ENCODE measurements at places on chromosomes 5 and 9.

DNA sequence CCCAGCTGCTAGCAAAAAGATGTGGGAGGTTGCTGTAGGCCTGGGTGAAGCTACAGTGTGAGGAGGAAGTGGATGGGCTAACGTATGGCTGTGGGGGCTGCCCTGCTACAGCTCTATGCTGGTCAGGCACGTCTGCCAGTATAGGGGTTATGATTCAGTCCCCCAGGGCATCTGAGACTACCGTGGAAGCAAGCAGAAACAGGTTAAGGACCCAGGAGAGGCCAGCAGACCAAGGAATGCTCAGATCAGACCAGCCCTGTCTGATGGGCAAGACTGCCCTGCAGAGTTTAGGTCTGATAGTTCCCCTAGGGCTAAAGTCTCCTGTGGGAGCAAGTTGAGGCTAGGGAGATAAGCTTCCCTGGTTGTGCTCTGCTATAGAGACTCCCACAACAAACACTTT is 416.1 kb upstream of the CTNND2 start:
- no peak for DNase-seq

DNA sequence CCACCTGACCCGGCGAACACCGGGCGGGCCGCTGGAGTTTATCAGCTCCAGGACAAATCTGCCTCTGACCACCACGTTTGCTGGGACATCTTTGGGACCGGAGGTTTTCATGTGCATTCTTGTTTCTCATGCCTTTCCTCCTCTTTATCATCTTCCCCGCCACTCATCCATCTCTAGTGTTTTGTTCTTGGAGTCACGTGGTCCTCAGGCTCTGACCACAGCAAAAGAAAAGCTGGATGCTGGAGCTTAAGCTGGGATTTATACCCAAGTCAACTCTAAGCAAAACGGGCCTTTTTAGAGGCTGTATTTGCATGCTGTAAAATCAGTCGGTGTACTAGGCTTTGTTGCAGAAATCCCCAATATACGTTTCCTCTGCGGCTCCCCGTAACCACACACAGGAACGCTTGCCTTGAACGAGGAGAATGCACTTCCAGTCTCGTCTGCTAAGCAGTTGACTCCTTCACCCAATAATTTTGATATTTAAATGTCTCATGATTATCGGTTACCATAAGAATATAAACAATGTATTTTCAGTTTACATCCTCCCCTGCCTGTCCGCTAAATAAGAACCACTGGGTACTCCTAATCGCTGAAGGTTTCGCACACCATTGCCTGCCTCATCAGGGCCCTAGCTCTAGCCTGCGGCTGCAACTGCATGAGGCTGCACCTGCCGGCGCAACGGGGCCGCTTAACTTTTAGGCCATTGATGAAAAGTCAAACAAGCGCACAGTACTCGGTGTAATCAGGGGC is 560 bp upstream of the NDUFS6 start:
- DNase-seq = no peak

- no peak for DNase-seq
Measured at GRCh38 chr9:123615381-123615780, 259.4 kb downstream of the CRB2 start.

DNA sequence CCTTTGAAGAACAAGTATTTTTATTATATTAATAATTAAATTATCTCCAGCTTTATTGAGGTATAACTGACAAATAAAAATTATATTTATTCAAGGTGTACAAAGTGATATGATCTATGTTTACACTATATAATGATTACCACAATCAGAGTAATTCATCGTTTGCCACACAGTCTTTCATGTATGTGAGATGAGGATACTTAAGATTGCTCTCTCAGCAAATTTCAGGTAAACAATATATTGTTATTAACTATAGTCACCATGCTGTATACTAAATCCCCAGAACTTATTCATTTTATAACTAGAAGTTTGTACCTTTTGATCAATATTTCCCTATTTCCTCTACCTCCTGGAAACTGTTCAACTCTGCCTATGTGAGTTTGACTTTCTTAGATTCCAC is 16.7 kb upstream of the CCNO start:
- DNase-seq = no peak

DNA sequence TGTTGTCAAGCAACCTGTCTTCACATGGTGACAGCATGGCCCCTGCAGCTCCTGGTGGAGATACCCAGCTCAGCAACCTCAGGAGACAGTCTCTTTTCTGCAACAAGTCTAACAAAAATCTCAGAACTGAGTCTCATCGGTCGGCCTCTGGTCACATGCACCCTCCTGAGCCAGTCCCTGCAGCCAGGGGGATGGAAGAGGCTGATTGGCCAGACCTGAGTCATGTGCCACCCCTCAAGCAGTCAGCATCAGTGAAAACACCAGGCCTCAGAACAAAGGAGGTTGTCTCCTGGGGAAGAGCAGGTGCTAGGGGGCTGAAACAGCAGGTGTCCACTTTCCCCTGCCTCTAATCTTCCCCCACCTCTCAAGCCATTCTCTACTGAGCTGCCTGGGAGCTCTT is 54.4 kb downstream of the SMIM23 start:
- no peak for DNase-seq

DNA sequence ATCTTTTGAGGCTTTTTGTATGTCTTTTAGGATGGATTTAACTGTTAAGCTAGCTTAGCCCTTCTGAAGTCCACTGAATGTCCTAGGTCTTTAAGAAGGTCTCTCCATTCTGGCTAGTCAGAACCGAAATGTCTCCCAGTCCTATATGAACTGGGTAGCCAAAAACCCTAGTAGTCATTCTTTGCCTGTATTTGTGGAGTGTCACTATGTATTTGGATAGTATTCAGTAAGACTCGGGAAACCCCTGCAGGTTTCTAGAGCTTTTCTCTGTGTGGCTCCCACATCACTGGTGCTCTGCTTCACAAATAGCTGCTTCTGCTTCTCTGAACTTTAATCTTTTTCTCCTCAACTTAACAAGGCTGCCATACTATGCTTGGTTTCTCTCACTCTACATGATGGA is 68.0 kb downstream of the RIC1 start:
- no peak for DNase-seq

DNA sequence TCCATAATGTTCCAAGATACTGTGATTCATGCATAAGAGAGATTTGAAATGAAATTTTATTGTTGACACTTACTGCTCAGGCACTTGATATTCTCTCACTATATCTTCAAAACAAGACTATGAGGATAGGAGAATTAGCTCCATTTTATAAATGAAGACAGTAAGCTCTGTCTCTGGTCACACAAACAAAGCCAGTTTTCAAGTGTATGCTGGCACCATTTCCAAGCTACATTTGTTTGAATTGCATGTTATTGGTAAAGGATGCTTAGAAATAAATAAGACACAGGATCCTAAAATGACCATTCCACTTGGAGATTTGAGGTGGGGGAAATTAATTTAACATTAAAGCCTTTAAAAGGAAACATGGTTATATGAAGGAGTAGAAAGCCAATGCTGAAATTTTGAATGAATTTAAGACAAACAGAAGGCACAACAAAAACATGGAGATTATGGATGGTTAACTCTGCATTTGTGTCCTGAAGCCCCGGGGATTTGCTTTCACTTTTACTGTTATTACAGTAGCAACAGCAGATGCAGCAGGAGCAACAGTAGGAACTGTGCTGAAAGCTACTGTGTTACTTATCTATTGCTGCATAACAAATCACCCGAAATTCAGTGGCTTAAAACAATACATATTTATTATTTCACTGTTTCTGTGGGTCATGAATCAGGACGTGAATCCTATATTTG is 79.7 kb upstream of the ASTN2 start:
- DNase-seq = no peak

Measured in fibroblast of skin of left biceps (primary cell).